Naive thymus-derived CD8-positive, alpha-beta T cell (primary cell): ENCODE measurements at places on chromosomes 16 and 17. TPM values are rescaled to one million over a fixed set of nuclear protein-coding genes. Genes with fewer than 3 reads are reported as not detected.

KRTAP4-4 gene
- total RNA-seq, result not detected

DNA sequence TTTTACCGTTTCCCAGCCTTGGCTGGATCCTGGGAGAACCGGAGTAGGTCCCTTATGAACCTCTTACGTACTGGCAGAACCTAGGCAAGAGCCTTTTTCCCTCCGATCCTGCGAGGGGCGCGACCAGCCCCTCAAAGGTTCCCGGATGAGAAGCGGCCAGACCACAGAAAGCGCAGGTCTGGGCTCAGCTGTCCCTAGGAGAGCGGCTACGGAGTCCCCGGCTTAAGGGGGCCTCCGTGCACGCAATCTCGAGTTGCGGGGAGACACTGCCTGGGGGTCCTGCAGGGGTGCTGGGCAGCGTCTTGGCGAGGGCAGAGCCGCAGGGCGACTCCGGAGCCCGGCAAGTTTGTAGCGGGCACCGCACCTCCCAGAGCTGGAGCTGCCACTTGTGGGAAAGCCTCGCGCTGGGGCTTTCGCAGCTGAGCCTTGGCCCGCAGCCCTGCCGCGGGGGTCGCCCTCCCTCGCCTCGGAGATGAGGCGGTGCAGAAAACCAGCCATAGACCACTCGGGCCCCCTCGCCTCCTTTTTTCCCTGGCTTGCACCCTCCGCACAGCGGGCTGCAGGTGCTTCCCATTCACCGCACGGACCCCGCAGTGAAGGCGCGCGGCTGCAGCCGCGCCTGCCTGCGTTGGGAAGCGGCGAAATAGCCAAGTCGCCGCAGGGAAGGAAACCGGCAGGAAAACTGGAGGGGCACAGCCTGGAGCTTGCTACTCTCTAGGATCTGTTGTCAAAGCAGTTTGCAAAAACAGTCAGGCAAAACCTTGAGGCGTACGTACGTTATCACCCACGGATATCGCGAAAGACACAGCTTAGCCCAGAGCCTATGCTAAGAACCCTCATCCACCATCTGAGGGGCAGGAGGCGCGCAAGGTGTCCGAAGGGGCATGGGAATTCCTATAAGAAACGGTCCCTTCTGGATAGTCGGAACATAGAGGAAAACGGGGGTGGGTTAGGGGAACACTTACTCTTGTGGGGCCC, 834 bp downstream of the CDH8 start:
- no peak overlapping the region for H3K4me3 ChIP-seq
- DNase-seq, result no peak
- H3K27ac ChIP-seq, result no peak overlapping the region
- peaks cover 6% of the 10 kb centered on the region for H3K36me3 ChIP-seq

GRCh38 chr16:81566086-81567007, 121.7 kb downstream of the CMIP start:
- H3K36me3 ChIP-seq, result no peaks in the 10 kb centered on the region
- H3K27me3 ChIP-seq, result no peaks in the 10 kb centered on the region
- H3K27ac ChIP-seq, result no peak overlapping the region
- peaks cover 24% of the 10 kb centered on the region for H3K4me1 ChIP-seq

DNA sequence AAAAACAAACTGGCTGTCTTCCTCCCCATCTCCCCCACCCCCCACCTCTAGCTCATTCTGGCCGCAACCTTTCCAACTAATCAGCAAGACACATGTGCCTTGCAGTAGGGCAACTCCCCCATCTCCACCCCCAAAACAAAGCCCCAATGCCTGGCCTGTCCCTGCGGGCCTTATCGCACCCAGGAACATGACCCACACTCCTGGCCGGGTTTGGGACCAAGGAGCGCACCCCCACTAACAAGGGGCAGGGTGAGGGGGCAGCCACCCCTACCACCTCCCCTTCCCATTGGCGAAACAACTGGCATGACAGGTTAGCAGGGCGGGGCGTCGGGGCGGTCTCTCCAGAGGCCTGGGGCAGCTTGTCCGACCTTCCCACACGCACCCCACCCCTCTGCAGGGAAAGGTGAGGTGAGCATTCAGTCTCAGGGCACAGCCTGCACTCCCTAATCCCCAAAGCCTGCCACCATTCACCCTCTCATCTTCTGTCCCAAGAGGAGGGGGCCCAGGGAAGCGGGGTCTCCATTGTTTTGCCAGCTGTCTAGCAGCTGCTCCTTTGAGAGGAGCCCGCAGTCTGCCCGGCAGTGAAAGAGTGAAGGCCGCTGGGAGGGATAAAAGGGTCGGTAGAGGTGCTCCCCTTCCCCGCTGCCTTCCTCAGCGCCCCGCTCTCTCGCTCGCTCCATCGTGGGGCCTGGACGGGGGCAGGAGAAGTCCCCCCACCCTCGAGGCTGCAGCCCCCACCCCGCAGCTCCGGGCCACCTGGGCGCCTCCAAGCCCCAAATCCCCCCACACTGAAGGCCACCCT, 765 bp downstream of the MYO18A start:
- H3K4me3 ChIP-seq, result peak overlapping the region; percentile 74
- H3K36me3 ChIP-seq, result no peaks in the 10 kb centered on the region
- H3K27ac ChIP-seq, result no peak overlapping the region
- H3K27me3 ChIP-seq, result no peaks in the 10 kb centered on the region
- H3K4me1 ChIP-seq, result peaks cover 9% of the 10 kb centered on the region

DNA sequence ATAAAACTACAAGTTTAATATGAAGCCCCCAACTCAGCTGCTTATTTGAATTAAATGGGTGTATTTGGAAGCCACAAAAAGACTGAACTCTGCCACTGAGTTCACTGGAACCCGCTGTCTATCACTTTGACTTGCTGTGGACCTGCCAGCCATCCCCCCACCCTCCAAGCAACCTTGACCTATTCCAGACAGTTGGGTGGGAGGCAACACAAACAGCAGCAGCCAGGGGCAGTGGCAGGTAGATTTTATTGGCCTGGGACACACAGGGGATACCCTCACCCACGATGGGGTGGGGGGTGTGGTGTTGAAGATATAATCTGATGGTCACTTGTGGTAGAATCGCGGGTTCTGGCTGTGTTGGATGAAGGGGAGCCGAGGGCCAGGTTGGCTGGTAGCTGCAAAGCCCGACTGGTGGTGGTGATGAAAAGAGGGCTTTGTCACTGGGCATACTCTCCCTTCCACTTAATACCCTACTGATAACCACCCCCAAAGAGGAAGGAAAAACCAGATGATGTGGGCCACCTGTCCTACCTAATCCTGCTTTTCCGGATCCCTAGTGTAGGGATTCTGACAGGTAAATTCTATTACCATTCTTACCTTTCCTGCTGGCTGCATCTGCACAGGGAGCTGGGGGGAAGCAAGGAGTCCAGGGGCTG, 2.6 kb downstream of the GPS2 start:
- no peaks in the 10 kb centered on the region for H3K27me3 ChIP-seq
- peak overlapping the region; percentile 95 for H3K4me3 ChIP-seq
- H3K27ac ChIP-seq, result peak overlapping the region; percentile 81
- peaks cover 37% of the 10 kb centered on the region for H3K4me1 ChIP-seq
- peaks cover 27% of the 10 kb centered on the region for H3K36me3 ChIP-seq

- peak overlapping the region; percentile 47 for H3K27ac ChIP-seq
- no peak overlapping the region for H3K4me3 ChIP-seq
- peaks cover 17% of the 10 kb centered on the region for H3K4me1 ChIP-seq
- H3K27me3 ChIP-seq, result no peaks in the 10 kb centered on the region
Measured at GRCh38 chr17:64150237-64151015, 20.5 kb upstream of the ERN1 start.

SP6 gene
- total RNA-seq, result 0.16 TPM

KCNJ2 gene
- not detected for total RNA-seq
